LHCN-M2 (cell line): ENCODE measurements at places on chromosomes 7 and 10. TPM values are rescaled to one million over a fixed set of nuclear protein-coding genes. Genes with fewer than 3 reads are reported as not detected.

GRCh38 chr7:89123871-89124270, 328.3 kb upstream of the TEX47 start:
- DNase-seq, result no peak

DNA sequence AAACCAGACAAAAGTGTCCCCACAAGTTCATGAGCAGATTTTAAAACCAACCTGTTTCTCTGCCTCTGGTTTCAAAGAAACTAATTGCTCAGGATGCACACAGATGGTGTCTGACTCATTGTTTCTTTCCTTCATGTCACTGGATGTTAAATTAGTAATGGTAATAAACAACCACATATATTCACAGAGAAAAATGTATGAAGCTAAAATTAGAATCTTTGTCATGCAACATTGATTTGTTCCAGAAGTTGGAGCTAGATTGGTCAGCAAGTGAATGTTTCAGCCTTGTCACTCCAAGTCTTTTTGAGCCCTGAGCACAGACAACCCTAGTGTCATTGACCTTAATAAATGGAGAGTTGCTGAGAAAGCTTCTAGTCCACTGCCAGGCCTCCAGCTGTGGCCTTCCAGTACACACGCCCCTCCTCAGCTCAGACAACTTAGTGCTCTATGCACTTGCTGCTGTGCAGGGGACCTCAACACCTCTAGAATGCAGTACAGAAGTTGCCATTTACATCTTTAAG, 175.9 kb downstream of the CCDC71L start:
- DNase-seq, result peak; percentile 85

- DNase-seq, result peak; percentile 26
Measured at GRCh38 chr7:51213618-51214017, 103.0 kb downstream of the COBL start.

DNA sequence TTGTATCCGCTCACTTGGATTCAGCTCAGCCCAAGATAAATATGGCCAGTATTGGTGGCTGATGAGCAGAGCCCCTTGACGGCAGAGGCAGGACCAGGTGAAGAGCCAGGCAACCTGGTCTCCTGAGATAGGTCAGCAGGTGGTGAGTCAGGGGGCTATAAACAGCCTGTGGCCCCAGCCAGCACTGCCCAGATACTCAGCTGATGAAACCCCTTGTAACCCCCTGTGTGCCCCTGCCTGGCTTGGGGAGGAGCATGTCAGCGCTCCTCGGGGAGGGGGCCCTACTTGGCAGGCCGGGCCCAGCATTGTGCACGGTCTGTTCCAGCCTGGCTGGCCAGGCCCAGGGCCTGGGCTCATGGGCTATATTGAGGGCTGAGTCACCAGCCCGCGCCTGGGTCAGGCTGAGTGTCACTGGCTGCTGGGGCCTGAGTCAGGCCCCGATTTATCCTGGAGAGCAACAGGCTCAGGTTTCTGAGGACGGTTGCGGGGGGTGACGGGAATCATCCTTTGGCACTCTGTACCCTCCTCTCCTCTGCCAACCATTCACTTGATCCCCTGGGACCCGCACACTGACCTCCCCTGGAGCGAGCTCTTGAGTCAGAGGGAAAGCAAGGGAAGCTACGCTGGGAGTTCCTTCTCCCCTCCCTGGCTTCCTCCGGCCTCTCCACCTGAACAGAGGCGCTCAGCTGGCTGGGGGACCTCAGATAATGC, 2.8 kb upstream of the FLNC start:
- peak; percentile 98 for DNase-seq

- no peak for DNase-seq
Measured at GRCh38 chr10:120555842-120556532, 99.0 kb downstream of the PLPP4 start.

DNA sequence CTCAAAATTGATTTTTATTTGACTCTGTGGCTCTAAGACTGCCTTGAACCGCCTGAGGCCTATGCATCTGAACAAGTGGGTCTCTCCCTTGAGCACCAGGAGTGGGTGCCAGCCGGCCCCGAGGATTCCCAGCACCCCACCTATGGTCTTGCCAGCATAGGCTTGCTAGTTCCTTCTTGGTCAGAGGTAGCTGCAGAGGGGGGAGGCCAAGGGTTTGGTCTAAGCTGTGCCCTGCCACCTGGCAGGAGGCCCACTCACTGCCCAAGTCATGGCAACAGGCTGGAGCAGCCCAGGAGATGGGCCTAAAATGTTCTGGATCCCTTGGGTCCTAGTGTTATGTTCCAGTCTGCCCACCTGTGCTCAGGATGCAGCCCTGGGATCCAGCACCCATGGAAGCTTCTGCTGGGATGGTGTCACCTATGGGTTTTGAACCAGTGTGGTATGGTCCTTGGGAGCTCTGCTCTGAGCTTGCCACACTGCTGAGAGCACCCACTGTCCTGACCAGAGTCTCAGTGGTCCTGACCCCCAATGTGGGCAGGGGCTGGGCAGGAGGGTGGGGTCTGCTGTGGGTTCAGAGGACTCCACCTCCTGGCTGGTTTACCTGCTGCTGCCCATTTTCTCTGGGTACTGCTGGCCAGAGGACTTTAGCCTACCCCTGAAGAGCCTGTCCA, 12.6 kb downstream of the YKT6 start:
- no peak for DNase-seq

GRCh38 chr7:157411580-157411979, 74.8 kb downstream of the DNAJB6 start:
- DNase-seq, result no peak

DNA sequence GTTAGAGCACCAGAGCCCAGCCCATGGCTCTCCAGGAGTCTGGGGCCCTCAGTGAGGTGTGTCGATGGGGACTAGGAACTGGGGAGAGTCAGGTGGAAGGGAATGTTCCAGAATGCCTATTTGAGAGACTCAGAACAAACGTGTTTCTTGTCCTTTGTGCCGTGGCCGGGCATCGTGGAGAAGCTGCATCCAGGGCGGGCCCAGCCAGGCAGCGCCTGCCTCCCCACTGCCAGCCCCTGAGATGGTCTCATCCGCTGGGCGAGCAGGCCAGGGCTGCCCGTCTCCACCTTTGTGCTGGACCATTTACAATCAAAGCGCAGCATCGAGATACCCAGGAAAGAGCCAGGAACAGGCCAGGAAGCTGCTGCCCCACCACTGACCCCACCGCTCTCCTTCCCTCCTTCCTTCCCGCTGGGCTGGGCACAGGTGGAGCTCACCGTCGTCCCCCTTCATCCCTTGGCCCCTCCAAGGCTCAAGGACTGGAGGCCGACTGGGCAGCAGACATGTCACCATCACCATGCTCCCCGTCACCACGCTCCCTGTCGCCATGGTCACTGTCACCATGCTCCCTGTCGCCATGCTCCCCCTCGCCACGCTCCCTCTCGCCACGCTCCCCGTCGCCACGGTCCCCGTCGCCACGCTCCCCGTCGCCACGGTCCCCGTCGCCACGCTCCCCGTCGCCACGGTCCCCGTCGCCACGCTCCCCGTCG, 71.1 kb upstream of the ADGRA1 start:
- DNase-seq, result no peak

DNA sequence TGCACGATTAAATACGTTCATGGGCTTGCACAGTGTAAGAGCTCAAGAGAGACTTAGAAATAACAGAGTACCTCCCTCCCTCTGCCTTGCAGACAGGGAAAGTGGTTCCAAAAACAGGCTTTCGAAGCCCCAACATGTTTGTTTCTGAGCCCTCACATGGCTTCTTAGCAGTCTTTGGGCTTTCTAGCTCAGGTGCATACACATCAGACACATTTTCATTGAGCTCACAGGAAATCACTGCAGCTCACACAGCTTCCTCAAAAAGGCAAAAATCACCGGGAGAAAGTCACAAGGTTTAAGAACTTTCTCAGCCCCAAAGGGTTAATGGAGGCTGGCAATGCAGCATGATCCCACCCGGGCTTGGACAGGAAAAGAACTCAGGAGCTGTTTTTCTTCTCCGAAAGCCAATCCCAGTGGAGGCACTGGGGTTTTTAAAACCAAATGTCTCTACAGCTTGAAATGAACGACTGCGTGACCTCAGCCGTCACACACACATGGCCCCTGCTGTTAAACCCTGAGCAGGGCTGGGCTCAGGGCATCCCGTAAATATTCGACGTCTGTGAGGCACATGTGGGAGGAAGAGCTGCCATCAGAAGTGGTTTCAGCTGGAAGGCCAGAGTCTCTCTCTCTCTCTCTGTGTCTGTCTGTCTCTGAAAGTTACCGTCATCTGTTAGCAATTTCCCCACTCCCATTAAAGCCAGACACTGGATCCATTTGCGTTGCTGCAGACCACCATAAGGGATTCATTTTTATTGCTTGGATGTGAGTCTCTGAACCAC, 69.7 kb downstream of the CALML3 start:
- no peak for DNase-seq

GRCh38 chr10:6204063-6204340, 1.3 kb downstream of the PFKFB3 start:
- DNase-seq, result no peak

GRCh38 chr7:137987968-137988367, 13.9 kb downstream of the CREB3L2 start:
- peak; percentile 70 for DNase-seq

DNA sequence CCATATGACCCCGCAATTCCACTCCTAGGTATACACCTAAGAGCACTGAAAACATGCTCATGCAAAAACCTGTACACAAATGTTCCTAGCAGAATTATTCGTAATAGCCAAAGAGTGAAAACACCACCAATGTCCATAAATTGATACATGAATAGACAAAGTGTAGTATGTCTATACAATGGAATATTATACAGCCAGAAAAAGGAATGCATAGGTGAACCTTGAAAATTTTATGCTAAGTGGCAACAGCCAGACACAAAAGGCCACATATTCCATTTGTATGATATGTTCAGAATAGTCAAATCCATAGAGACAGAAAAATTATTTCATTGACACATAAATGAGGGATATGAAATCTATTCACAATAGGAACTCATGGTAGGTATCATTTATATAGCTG, 81.0 kb upstream of the NOBOX start:
- DNase-seq, result no peak

- DNase-seq, result no peak
Measured at GRCh38 chr7:36497775-36498174, 108.1 kb downstream of the ANLN start.

DNA sequence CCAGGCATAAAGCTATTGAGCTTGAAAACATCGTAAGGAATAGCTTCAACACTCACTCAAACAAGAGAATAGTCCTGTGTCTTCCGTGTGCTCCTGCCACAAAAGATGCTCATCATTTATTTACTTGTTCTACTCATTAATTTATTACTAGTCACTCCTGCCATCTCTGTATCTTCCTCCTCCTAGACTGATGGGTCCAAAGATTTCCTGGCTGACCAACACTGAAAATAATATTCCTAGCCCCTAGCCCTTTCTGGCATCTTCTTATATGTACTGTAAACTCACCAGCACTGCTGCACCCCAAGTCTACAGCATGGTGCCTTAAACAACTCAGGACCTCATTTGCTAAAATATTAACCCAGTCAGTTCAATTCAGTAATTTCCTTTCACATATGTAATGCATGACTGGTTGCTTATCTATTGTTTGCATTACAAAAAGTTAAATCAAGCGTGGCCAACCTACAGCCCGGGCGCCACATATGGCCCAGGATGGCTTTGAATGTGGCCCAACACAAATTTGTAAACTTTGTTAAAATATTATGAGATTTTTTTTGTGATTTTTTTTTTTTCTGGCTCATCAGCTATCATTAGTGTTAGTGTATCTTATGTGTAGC, 86.7 kb upstream of the GSDME start:
- no peak for DNase-seq

DNA sequence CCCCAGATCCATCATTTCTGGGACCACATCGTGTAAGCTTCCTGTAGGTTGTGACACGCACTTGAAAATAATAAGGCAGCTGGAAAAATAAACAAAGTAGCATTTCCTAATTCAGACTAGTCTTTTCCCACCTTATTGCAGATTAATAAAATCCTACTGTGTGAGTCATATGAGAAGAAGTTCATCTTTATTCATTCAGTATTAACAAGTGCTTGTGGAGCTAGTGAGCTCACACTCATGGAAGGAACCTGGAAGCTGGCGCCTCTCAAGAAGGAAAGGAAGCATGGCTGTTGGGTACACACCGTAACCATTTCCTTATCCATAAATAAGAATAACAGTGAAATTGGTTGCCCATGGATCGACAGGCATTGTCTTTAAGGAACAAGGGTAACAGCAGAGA, 152.6 kb upstream of the PFKP start:
- DNase-seq, result no peak

- DNase-seq, result no peak
Measured at GRCh38 chr10:11874568-11875493, 51.7 kb downstream of the PROSER2 start.

- peak; percentile 56 for DNase-seq
Measured at GRCh38 chr7:3861386-3861785, 560.3 kb downstream of the SDK1 start.

GRCh38 chr7:83672157-83672556, 23.2 kb upstream of the SEMA3E start:
- DNase-seq, result no peak

DNA sequence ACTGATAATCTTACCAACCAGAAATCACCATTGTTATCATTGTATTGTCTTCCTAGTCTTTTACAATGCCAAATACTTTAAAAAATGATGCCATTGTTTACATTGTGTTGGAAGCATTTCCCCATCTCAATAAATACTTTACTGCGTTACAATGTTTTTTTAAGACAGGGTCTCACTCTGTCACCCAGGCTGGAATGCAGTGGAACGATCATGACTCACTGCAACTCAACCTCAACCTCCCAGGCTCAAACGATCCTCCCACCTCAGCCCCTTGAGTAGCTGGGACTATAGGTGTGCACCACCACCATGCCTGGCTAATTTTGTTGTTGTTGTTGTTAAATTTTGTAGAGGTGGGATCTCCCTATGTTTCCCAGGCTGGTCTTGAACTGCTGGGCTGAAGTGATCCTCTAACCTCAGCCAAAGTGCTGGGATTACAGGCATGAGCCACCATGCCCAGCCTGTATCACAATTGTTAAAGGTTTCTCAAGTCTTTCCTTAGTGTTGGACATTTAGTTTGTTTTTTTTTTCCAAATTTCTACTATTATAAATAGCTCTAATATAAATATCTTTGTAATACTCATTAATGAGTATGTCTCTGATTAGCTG, 13.5 kb downstream of the LRMDA start:
- DNase-seq, result no peak

DNA sequence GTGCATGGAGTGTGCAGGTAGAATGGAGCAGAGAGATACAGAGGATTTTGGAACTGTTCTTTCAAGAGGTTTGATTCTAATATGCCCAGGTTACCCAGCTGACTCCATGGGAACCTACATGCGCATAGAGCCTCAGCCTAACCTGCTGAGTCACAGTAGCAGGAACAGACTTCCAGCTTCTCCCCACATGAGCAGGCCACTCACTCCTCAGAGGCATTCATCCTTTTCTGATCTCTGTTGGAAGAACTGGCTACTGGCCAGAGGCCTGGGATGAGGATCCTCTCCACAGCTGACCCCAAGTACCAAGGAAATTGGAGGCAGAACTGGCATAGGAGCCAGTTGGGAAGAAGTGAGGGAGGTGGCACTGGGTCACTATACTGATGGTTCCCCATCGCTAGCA, 17.9 kb upstream of the CCSER2 start:
- peak; percentile 28 for DNase-seq

GRCh38 chr7:23020742-23021401, 6.9 kb upstream of the HYCC1 start:
- DNase-seq, result peak; percentile 97

- DNase-seq, result peak; percentile 75
Measured at GRCh38 chr7:135801045-135801693, 52.6 kb upstream of the FAM180A start.

Gene COL28A1
- 2.6 and 4.4 TPM in 2 replicates for total RNA-seq

Gene MRLN
- not detected in 2 replicates for total RNA-seq

Gene CDHR1
- not detected in 2 replicates for total RNA-seq

Gene FAM13C
- 19.0 and 20.4 TPM in 2 replicates for total RNA-seq

Gene SPAG6
- not detected in 2 replicates for total RNA-seq

Gene SNCG
- 4.4 and 5.0 TPM in 2 replicates for total RNA-seq

Gene VAX1
- not detected in 2 replicates for total RNA-seq

Gene CDCA7L
- total RNA-seq, result 71.2 and 72.8 TPM in 2 replicates

Gene VGF
- 0.45 and 0.69 TPM in 2 replicates for total RNA-seq

Gene CHST15
- 27.1 and 40.2 TPM in 2 replicates for total RNA-seq

Gene ASAH2
- 0.51 and 0.80 TPM in 2 replicates for total RNA-seq
